ENCODE measurements at places on chromosomes 7 and 10. TPM values are rescaled to one million over a fixed set of nuclear protein-coding genes. Genes with fewer than 3 reads are reported as not detected.

The KCNMA1 gene
- 2.9 TPM for polyA plus RNA-seq

DNA sequence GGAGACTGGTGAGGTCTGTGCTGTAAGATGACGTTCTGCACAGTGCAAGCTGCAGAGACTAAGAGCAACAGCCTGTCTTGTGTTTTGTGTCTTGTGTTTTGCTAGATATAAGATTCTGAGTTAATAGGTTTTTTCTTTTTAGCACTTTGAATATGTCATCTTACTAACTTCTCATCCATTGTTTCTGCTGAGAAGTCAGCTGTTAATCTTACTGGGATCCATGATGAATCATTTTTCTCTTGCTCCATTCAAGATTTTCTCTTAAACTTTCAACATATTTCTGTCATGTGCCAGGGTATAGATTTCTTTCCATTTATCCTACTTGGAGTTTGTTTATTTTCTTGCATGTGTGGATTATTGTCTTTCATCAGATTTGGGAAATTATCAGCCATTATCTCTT is 290.3 kb downstream of the CELF2 start:
- no peak for DNase-seq
- no peaks in the 10 kb centered on the region for H3K4me1 ChIP-seq
- no peaks in the 10 kb centered on the region for H3K36me3 ChIP-seq

The MOGAT3 gene
- polyA plus RNA-seq, result 3.3 TPM

DNA sequence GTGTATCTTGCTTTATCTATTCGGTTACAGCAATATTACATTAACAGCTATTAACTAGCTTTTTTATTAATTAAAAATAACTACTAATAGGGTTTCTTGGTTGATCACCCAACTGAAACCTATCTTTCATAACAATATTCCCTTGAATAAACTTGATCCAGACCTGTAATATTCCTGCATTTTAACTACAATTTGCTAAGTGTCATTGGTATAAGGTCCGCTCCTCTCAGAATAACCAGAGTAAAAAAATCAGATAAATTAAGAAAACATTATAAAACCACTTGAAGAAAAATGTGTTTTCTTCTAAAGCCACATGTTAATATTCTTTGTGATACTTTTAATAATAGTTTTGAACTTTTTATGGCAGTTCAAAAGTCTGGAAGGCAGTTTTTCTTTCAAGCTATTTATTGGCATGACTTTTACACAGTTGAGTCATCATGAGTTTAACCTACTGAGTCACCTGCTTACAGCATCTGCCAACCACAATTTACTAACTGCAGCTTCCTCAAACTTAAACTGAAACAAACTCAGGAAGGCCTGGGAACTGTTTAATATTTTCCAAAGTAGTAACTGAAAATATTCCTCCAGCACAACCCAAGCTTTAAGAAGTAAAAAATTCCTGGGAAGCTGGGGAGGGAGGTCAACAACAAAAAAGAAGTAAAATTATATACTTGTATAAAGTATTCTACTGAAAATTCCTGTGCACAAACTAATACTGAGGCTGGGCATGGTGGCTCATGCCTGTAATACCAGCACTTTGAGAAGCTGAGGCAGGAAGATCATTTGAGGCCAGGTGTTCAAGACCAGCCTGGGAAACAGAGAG is 103.2 kb downstream of the NRBF2 start:
- peak overlapping the region; percentile 50 for H3K27ac ChIP-seq
- no peak for DNase-seq
- peaks cover 28% of the 10 kb centered on the region for H3K4me1 ChIP-seq
- no peaks in the 10 kb centered on the region for H3K27me3 ChIP-seq
- H3K4me3 ChIP-seq, result no peak overlapping the region
- no peaks in the 10 kb centered on the region for H3K36me3 ChIP-seq

- no peak for DNase-seq
- no peak overlapping the region for H3K27ac ChIP-seq
- no peaks in the 10 kb centered on the region for H3K27me3 ChIP-seq
- no peaks in the 10 kb centered on the region for H3K36me3 ChIP-seq
- no peaks in the 10 kb centered on the region for H3K4me1 ChIP-seq
These were observed 80.1 kb upstream of the AUTS2 start for GRCh38 chr7:69517985-69518704.

DNA sequence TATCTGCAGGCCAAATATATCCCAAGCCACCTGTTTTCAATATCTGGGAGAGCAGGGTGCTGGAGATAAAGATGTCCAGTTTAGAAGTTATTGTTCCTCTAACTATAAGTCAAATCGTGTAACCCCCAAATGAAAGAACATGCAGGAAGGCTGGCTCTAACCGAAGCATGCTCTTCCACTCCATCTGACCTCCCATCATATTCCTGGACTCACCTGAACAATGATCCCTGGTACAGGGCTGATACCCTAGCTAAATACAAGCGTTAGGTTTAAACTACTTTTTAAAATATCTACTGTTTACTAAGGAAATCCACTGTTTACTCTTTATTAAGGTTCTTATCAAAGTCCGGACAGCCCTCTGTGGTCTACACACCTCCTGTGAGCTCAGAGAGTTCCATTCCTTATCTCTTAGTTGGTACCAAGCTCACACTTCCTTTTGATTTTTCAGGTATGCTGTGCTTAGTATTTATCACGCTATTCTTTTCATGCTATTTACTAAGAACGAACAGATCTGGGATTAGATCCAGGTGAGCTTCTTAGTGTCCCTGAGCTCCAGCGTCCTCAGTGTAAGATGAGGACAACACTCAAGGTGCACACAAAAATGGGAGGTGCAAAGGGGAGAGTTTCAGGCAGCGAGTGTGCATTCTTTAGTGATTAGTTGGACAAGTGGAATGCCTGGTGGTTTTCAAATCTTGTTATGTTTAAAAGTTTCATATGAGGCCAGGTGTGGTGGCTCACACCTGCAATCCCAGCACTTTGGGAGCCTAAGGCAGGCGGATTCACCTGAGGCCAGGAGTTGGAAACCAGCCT is 23.6 kb upstream of the COBL start:
- no peak for DNase-seq
- H3K36me3 ChIP-seq, result no peaks in the 10 kb centered on the region
- H3K27me3 ChIP-seq, result no peaks in the 10 kb centered on the region
- peaks cover 5% of the 10 kb centered on the region for H3K4me1 ChIP-seq

GRCh38 chr10:18615618-18616017 is 35.8 kb downstream of the NSUN6 start:
- H3K27me3 ChIP-seq, result no peaks in the 10 kb centered on the region
- DNase-seq, result no peak
- H3K4me3 ChIP-seq, result no peak overlapping the region
- H3K27ac ChIP-seq, result peak overlapping the region; percentile 28
